Hair follicular keratinocyte (primary cell): ENCODE measurements at places on chromosomes 7 and 10. TPM values are rescaled to one million over a fixed set of nuclear protein-coding genes. Genes with fewer than 3 reads are reported as not detected.

The VPS26A gene
- total RNA-seq = 19.3 and 21.1 TPM in 2 replicates

The PDCD4 gene
- total RNA-seq = 34.4 and 48.3 TPM in 2 replicates

The AQP1 gene
- total RNA-seq = not detected in 2 replicates

The RASSF4 gene
- 1.1 and 1.2 TPM in 2 replicates for total RNA-seq

The UTF1 gene
- total RNA-seq = not detected in 2 replicates

The MRC1 gene
- not detected in 2 replicates for total RNA-seq

The ASAH2 gene
- total RNA-seq = 0.38 and 4.1 TPM in 2 replicates

The SLC26A4 gene
- 0.08 and 0.62 TPM in 2 replicates for total RNA-seq

The EPO gene
- total RNA-seq = not detected in 2 replicates

The TRPV5 gene
- total RNA-seq = not detected in 2 replicates

The MEOX2 gene
- not detected in 2 replicates for total RNA-seq

The C10orf105 gene
- total RNA-seq = not detected in 2 replicates

The EGR2 gene
- 0.78 TPM in 1 of 2 replicates, not detected in the other for total RNA-seq

The SPDYE3 gene
- not detected in 2 replicates for total RNA-seq

The HOXA3 gene
- 2.1 and 4.0 TPM in 2 replicates for total RNA-seq

The DNAH11 gene
- under 0.01 TPM in 1 of 2 replicates, not detected in the other for total RNA-seq

The CALML5 gene
- total RNA-seq = not detected in 2 replicates

The PSMA2 gene
- total RNA-seq = 117 and 169 TPM in 2 replicates

The LRRC17 gene
- 0.42 TPM in 1 of 2 replicates, not detected in the other for total RNA-seq

The TWIST1 gene
- total RNA-seq = 0.34 TPM in 1 of 2 replicates, not detected in the other
